ENCODE measurements at places on chromosomes 5 and 9.

- DNase-seq = no peak
Observed at GRCh38 chr5:56514245-56514644, 281.1 kb upstream of the ANKRD55 start.

DNA sequence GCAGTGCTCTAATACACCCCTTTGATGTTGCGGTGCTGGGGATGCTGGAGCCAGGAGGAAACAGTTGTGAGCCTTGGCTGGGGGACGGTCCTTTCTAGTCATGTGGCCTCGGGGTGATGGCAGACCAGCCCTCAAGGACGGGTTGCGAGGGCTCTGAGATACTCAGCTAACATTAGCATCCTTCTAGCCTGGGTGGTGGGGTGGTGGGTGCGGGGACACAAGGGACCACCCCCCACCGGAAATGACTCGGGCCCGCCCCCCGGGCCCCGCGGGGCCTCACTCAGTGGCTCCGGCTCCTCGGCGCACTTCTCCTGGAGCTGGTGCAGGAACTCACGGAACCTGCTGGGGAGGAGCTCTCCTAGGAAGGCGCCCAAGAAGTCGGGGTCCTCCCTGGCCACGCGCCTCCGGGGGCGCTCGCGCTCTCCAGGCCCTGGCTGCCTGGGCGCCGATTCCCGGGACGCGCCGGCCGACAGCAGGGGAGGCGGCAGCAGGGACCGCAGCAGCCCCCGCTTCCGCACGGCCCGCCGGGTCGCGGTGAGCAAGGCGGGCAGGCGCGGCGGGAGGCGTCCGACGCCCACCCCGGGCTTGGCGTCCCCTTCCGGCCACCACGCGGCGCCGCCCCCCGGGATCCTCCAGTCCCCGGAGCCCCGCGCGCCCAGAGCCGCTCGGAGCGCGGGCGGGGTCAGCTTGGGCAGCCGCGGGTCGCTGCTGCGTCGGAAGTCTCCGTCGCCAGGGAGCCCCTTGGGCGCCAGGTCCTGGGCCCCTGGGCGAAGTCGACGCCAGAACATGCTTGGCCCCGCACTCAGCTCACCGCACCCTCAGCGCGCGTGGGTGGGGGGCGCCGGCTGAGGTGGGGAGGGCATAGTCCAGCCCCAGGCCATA is 873 bp downstream of the C9orf50 start:
- DNase-seq = no peak

DNA sequence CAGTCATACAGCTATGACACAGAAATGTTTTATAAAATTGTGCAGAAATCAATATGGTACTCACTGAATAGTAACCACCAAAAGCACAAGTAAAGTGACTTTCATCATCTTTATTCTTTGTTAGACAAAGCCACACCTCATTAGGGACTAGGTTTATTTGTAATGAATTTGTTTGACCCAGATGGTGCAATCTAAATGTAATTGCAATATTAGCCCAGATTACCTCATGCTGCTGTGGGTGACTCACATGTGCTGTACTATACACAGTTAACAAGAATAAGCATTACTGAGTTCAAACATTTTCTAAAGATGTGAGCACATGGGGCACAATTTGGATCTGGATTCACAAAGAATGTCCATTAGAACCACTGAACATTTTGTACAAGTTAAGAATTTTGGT is 759.3 kb upstream of the TYRP1 start:
- no peak for DNase-seq

GRCh38 chr5:57666582-57666981 is 184.0 kb upstream of the ACTBL2 start:
- DNase-seq = no peak

- peak; percentile 24 for DNase-seq
Observed at GRCh38 chr9:22079873-22080341, 70.8 kb upstream of the CDKN2B start.

DNA sequence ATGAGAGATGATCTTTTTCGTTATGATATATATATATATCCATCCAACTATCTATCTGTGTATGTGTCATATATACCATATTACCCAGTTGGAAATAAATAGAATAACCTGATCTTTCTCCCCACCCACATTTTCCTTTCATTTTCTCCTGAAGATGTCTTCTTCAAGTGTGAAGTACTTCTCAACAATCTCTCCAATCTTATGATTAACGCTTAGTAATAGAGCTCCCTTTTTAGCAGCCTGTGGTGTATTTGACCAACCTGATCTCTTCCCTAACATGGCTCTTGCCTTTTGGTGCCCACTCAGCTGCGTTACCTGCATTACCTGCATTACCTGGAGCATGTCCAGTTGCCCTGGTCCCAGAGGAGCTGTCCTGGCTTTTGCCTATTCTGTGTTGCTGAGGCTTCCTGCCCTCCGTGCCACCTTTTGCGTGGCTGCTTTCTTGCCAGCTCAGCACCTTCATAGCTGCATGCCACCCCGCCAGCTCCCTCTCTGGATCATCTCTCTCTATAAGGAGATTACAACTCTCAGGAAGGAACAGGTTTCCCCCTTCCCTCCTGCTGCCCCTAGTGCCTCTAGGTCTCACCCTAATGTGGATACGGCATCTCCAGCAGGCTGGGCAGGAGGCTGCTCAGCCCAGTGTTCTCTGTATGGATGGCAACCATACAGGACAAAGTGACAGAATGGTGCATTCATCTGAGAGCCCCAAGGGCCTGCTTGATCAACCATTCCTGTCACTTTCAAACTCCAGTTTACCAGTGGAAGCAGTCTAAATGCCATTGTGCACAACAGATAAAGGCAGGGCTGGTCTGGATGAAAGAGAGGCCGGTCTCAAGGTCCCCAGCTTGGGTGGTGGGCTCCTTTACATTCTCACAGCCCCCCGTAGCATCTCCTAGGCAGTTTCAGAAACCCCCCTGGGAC is 126.7 kb downstream of the GADD45G start:
- DNase-seq = no peak

DNA sequence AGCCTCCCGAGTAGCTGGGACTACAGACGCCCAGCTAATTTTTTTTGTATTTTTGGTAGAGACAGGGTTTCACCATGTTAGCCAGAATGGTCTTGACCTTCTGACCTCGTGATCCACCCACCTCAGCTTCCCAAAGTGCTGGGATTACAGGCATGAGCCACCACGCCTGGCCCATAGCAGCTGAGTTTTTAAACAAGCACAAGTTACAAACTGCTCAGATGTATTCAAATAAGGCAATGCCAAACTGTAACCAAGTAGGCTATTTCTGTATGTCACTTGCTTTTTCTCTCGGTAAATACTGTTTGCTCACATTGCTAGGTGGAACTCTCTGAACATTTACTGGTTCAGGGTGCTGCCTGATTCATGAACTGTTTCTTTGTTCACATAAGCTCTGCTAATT is 799.3 kb upstream of the NUDT12 start:
- no peak for DNase-seq

- no peak for DNase-seq
Observed at GRCh38 chr9:68979538-68980314, 34.2 kb downstream of the PRKACG start.

- no peak for DNase-seq
Observed at GRCh38 chr9:19232823-19233194, 2.3 kb downstream of the DENND4C start.

DNA sequence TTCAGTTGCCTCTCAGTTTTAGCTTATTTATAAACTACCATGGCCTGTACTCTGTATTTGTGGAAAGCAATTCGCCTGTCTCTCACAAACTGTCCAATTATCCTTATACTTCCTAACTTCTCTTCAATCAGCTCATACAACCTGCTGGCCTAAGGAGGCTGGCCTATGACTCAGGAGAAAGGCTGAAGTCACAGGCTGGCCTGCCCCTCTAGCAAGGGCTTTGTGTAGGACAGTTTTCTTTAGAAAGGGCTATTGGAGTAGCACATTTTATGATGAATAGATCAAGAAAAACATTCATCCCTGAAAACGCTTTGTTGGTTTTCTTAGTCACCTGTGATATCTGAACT is 988.7 kb upstream of the ARRDC3 start:
- DNase-seq = no peak

DNA sequence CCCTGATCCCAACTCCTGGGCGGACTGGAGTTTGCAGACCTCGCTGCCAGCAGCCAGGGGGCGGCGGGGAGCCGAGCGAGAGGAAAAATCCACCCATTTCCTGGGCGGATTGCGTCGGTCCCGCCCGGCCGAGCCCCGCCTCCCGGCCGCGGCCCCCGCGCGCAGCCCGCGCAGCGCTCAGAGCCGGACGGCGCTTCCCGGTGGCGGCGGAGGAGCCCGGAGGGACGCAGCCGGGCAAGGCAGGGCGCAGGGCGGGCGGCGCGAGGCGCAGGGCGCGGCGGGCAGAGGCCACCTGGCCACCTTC is at the start of gene OLFM1:
TSS of gene OLFM1 (plus strand) at position 180 of the 304 bp plus-strand sequence. CDS start 322 bp downstream, outside the sequence.
- no peak for DNase-seq

DNA sequence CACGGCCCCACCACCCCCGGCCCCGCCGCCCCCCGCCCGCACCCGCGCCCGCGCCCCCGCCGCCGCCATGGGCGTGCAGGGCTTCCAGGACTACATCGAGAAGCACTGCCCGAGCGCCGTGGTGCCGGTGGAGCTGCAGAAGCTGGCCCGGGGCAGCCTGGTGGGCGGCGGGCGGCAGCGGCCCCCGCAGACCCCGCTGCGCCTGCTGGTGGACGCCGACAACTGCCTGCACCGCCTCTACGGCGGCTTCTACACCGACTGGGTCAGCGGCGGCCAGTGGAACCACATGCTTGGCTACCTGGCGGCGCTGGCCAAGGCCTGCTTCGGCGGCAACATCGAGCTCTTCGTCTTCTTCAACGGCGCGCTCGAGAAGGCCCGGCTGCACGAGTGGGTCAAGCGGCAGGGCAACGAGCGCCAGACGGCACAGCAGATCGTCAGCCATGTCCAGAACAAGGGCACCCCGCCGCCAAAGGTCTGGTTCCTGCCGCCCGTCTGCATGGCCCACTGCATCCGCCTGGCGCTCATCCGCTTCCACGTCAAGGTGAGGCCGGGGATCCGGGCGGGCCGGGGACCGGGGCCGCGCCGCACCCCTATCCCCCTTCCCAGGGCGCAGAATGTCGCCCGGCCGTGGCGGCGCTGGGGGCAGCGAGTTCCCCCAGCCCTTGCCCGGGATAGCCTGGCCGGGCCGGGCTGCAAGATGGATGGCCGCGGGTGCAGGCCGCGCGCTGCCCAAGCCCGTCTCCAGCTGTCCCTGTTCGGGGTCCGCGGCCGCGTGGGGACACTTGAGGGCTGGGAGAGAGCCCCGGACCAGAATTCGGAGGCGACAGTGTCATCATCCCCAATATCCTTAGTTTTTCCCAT is 594 bp downstream of the FAM120A start:
- DNase-seq = peak; percentile 31

- no peak for DNase-seq
Observed at GRCh38 chr5:92907938-92908606, 672.9 kb downstream of the NR2F1-AS1 start.

- DNase-seq = peak; percentile 22
Observed at GRCh38 chr9:21591221-21592062, 109.3 kb upstream of the IFNE start.
